ENCODE measurements at places on chromosomes 3 and 15.
A peak's percentile ranks its signal among the peaks of the same experiment; 100 is the strongest.

GRCh38 chr3:149023951-149024350 lies 32.6 kb downstream of the GYG1 start:
- DNase-seq = no peak

DNA sequence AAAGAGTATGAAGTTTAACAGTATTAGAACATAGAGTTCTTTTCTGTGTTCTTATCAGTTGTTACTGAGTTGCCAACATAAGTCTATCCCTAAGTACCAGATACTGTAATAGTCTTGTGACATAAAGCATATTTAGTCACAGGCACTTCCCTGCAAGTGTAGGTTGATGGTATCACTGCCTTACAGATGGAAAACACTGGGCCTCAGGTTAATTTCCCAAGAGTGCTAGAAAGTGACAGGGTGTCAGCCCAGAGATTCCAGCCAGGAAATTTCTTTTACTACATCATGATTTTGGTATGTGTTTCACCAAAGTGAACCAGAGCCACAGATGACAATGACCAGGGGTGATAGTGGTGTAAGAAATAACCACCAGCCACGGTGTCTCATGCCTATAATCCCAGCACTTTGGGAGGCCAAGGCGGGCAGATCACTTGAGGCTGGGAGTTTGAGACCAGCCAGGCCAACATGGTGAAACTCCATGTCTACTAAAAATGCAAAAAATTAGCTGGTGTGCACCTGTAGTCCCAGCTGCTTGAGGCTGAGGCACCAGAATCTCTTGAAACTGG lies 3.2 kb downstream of the EIF1B start:
- DNase-seq = no peak

GRCh38 chr3:72043204-72044133 lies 258.5 kb upstream of the PROK2 start:
- DNase-seq = no peak

GRCh38 chr3:2978977-2979732 lies 131.0 kb downstream of the IL5RA start:
- no peak for DNase-seq

DNA sequence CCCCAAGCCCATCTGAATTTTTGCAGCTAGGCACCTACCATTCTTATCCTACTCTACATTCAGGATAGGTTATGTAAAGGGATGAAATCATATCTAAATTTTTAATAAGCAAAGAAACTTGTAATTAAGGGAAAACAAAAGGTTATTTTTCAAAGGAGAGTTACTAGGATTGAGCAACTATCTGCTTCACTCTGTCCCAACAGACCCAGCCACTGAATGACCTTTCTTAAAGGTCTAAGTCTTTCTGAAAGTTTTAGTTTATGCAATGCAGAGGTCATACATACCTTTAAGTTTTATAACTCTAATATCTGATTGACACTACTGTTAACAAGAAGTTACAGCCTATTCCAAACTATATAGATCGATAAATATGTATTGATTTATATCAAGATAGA lies 209.2 kb upstream of the CTNNB1 start:
- DNase-seq = no peak

GRCh38 chr15:60639502-60639901 lies 160.6 kb upstream of the ICE2 start:
- DNase-seq = no peak

DNA sequence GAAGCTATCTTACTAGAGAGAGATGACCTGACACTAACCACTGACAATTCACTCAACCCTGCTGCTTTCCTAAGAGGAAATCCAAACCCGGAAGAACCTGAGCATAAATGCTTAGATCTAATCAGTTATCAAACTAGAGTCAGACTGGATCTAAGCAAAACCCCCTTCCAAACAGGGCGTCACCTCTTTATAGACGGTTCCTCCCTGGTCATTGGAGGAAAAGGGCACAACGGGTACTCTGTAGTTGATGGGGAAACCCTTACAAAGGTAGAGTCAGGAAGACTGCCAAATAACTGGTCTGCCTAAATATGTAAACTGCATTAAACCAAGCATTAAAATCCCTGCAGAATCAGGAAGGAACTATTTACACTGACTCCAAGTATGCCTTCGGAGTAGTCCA lies 41.3 kb upstream of the FSTL1 start:
- DNase-seq = no peak

- no peak for DNase-seq
Observed at GRCh38 chr3:186464424-186465093, 79.6 kb downstream of the CRYGS start.

- no peak for DNase-seq
Observed at GRCh38 chr3:464255-464654, 267.7 kb downstream of the CHL1 start.

- no peak for DNase-seq
Observed at GRCh38 chr15:48090115-48090514, 30.7 kb upstream of the SLC24A5 start.

DNA sequence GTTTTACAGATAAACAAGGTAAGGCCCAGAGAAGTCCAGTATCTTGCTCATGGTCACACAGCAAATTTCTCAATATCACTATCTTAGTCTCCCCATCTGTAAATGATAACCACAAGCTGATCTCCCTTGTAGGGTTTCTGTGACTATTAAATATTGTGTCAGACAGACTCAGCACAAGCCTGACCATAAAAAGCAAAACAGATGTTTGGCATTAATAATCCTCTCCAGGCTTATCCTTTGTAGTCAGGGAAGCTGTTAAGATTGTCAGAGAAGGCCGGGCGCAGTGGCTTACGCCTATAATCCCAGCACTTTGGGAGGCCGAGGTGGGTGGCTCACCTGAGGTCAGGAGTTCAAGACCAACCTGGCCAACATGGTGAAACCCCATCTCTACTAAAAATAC lies 173.2 kb upstream of the PRICKLE2 start:
- DNase-seq = no peak

DNA sequence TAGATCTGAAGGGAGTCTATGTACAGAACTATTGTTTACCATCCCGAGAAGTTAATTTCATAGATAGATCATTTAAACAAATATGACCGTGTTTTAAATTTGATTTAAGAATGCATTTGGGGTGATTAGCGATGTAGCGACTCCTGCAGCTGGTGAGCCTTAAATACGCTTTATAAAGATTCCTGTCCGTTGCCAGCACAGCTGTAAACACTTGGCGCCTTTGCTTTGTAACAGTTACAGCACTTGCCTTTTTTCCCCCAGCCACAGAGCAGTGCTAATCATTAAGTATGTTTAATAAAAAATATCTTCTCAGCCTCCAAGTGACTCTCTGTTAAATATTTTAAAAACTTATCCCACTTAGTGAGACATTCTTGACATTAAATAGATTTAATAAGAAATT lies 333.8 kb downstream of the FEZF2 start:
- no peak for DNase-seq

- no peak for DNase-seq
Observed at GRCh38 chr15:52196891-52197290, 5.7 kb upstream of the GNB5 start.

- DNase-seq = no peak
Observed at GRCh38 chr15:35705030-35705883, 159.3 kb upstream of the DPH6 start.

- no peak for DNase-seq
Observed at GRCh38 chr3:4754180-4755086, 224.8 kb upstream of the BHLHE40 start.

DNA sequence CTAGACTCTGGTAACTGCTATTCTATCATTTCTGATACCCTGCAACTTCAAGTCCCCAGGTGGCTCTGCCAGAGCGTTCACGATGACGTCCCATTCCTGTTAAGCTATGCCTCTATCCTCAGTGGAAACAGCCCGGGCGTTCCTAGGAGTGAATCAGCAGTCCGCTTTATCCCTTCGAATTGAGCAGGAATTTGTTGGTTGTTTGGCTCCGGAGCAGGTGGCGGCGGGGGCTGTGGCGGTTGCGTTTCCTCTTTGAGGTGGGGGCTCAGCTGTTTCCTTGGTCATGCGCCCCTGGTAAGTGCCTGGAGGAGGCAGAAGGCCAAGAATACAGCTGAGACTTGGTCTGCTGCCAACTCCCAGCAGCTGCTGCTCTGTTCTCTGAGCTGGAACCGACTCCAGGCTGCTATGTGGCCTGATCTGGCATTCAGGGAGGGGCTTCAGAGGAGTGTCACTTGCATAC lies 25.2 kb downstream of the ARPP21 start:
- DNase-seq = peak; percentile 85

DNA sequence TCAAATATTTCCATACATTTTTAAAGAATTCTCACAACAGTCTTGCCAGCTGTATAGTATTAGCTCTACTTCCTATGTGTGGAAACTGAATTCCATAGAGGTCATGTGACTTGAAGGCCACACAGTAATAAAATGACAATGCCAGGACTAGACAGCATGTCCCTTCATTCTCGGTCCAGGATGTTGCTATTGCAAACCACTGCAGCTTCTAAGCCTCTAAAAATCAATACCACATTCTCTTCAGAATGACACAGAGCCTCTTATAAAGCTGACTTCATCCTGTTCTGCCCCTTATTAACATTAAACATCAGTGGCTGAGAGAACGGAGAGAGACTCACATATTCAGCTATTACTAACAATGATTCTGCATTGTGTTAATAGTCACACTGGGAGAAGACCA lies 240.3 kb upstream of the PEX5L start:
- no peak for DNase-seq

DNA sequence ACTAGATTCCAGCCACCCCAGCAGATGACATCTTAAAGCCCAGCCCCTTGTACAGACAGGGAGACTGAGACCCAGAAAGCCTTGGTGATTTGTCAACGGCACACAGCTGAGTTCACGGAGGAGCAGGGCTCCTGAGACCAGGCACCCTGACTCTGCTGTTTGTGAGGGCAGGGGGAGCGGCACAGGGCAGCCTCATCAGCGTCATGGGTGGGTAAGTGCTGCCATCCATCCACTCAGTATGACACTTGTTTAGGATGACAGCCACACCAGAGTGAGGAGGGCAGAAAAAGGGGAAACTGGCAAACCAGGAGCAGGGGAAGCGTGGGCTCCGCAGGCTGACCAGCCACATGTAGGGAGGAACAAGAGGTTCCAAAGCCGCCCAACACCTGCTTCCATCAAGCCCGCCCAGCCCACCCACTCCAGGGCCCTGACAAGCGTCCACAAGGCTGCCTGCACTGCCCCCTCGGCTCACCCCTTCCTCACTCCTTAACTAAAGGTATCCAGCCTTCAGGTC lies 19.9 kb downstream of the RBPMS2 start:
- no peak for DNase-seq

- DNase-seq = no peak
Observed at GRCh38 chr3:181568693-181569092, 143.0 kb upstream of the SOX2 start.

DNA sequence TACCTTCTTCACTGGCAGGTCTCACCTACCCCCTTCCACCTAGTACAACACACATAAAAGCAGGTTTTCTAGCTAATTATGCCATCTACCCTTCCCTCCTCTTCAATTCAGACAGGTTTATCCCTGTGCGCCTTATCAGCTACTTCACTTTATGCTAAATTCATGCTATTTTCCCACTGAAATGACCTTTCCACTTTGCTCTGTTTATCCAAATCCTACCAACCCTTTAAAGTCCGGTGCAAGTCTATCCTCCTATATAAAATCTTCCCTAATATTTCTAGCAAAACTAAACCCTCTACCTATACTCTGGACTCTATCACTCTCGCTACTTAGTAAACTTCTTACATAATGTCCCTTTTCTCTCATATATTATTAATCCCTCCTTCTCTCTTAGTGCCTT lies 6.0 kb downstream of the USF3 start:
- no peak for DNase-seq

DNA sequence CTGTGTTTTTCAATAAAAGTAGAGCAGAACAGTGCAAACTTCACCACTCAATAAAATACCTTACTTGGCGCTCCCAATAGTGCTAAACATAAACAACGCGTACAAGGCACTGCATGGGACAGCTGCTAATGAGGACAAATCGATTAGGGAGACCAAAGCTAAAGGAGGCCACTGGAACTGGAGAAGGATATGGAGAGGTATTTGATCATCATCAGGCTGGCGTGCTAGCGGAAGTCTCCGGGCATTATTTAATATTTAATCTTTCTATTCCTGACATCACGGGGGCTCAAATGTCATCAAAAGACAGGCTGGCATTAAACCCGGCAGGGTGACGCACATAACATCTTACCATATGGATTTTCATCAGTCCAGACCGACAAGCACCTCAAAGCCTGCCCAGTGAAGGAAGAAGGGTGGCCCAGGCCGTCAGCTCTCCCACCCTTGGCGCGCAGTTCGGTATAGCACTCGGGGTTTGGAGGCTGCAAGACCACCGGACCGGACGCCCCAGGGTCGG lies 604 bp downstream of the CCPG1 start:
- DNase-seq = no peak

DNA sequence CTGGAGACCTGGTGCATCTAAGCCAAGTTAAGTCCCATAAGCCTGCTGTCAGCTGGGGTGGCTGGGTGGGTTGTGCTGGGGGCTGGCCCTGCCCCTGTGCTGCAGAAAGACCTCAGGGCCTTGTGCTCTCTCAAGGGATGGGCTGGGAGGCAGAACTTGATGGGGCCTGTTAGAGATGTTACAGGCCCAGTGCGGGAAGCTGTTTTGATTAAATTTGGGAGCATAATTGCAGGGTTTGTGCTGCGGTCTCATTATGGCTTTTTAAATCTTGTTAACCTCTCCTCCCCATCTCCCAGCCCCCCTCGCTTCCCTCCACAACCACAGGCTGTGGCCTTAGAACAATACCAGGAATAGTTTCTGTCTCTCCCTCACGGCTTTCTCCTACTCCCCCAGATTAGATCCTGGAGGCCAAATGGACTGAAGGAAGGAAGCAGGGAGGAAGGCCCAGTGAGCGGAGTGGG lies 87.6 kb upstream of the TLE3 start:
- DNase-seq = no peak

DNA sequence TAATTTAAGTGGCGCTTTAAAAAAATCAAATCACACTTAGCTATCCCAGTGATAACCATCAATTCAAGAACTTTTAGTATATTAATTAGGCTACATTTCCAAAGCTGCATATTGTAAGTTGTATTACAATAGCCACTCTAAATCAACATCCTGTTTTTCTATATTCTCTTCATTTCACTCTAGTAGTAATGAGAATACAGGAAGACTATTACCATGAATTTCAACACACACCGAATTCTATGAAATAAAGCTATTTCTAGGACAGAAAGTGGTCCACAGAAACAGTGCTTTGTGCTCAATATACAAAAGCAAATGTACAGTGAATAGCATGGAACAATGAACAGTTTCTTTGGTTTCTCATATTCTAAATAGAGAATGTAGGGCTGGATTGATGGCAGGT lies 24.6 kb downstream of the TRAT1 start:
- DNase-seq = no peak

All from DMS 273 treated with DMSO at 0.1 percent for 48 hours (cell line).